ENCODE measurements at places on chromosomes 12 and 14.

GRCh38 chr12:89544681-89545184 lies 18.9 kb upstream of the POC1B start:
- DNase-seq, result peak; percentile 88

GRCh38 chr14:99648027-99648784 lies 3.3 kb downstream of the HHIPL1 start:
- no peak for DNase-seq

GRCh38 chr12:28925719-28926376 lies 223.2 kb upstream of the FAR2 start:
- no peak for DNase-seq

- no peak for DNase-seq
Measured at GRCh38 chr14:60346706-60347105, 97.7 kb downstream of the PPM1A start.

DNA sequence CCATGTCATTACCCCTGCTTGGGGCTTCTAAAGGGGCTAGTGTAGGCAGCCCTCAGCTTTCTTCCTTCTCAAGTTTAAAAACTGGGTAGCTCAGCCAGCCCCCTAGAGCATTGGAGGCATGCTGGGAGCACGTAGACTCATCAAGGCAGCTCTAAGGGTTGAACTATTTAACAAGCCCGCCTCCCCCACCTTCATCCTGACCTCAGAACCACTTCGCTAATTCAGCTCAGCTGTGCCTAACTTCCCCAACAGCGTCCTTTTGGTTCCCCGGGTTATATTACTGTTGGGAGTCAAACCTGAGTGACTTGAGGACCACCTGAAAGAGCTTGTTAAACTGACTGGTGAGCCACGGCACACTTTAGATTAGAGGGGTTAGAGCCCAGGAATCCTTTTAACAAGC lies 30.1 kb downstream of the MAX start:
- peak; percentile 58 for DNase-seq

- peak; percentile 88 for DNase-seq
Measured at GRCh38 chr14:100618318-100618693, 31.1 kb upstream of the BEGAIN start.

DNA sequence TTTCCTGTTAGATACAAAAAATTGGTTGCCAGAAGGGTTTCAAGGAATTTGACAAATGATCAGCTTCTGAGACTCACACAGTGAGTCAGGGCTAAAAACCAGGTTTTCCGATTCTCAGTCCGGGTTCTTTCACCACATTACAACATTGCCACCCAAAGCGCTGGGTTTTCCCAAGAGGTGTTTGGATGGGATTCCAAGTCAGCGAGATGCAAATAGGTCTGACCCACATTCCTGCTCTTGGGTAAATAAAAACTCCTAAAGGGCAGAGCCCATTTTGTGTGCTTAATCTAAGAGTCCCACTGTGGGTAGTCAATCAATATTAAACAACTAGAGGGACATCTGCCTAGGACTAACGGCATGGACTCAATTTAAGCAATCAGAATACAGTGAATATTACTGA lies 5.4 kb upstream of the RIC8B start:
- DNase-seq, result no peak

DNA sequence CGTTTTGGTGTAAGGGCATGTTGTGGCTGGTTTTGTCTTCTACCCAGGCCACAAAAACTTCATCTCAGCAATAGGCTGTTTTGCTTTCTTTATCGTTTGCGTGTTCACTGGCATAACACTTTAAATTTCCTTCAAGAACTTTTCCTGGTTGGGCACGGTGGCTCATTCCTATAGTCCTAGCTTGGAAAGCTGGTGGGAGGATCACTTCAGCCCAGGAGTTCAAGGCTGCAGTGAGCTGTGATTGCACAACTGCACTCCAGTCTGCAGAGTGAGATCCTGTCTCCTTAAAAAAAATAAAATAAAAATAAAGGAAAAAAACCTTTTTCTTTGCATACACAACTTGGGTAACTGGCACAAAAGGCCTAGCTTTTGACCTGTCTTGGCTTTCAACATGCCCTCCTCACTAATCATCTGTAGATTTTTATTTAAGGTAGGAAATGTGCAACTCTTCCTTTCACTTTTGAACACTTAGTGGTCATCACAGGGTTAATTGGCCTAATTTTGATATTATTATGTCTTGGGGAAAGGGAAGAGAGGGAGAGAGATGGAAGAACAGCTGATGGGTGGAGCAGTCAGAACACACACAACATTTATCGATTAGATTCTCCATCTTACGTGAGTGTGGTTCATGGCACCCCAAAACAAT lies 78.9 kb upstream of the PSMA6 start:
- no peak for DNase-seq

- no peak for DNase-seq
Measured at GRCh38 chr12:3580094-3580749, 89.2 kb downstream of the PRMT8 start.

- no peak for DNase-seq
Measured at GRCh38 chr14:46323404-46323762, 328.2 kb downstream of the RPL10L start.

DNA sequence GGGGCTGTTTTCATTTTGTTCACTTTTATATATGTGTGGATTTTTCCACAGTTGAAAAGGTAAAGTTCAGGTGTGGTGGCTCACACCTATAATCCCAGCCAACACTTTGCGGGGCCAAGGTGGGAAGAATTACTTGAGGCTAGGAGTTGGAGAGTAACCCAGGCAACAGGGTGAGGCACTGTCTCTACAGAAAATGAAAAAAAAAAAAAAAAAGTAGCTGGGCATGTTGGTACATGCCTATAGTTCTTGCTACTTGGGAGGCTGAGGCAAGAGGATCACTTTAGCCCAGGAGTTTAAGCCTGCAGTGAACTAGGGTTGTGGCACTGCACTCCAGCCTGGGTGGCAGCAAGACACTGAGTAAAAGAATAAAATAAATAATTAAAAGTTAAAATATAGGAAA lies 326.5 kb downstream of the NAV3 start:
- DNase-seq, result no peak

- no peak for DNase-seq
Measured at GRCh38 chr12:104454997-104455396, 1.8 kb upstream of the CHST11 start.

- DNase-seq, result no peak
Measured at GRCh38 chr12:124131659-124132058, 158.6 kb downstream of the ZNF664 start.

- no peak for DNase-seq
Measured at GRCh38 chr12:12081836-12082497, 11.2 kb downstream of the BCL2L14 start.

DNA sequence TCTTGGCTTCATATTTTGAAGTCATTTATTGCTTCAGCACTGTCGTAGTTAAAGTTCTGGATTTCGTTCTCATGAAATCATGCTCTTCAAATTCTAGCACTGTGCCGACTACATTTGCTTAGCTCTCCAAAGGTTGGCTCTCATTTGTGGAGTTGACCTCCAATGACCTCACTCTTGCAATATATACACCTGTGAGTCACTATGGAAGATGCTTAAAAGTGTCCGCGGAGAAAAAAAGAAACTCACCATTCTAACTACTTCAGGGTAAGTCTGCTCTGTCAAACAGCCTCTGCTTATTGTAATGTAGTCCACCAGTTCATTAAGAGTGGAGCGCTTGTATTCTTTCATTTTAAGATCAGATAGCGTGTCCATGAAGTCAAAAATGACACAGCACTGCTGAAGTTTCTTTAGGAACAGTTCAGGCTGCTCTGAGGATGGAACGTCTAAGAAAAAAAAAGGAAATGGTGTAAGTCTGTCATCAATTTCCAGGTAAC lies 89.7 kb downstream of the PPP2R5E start:
- DNase-seq, result no peak

GRCh38 chr14:26124896-26125438 lies 472.9 kb downstream of the NOVA1 start:
- no peak for DNase-seq

DNA sequence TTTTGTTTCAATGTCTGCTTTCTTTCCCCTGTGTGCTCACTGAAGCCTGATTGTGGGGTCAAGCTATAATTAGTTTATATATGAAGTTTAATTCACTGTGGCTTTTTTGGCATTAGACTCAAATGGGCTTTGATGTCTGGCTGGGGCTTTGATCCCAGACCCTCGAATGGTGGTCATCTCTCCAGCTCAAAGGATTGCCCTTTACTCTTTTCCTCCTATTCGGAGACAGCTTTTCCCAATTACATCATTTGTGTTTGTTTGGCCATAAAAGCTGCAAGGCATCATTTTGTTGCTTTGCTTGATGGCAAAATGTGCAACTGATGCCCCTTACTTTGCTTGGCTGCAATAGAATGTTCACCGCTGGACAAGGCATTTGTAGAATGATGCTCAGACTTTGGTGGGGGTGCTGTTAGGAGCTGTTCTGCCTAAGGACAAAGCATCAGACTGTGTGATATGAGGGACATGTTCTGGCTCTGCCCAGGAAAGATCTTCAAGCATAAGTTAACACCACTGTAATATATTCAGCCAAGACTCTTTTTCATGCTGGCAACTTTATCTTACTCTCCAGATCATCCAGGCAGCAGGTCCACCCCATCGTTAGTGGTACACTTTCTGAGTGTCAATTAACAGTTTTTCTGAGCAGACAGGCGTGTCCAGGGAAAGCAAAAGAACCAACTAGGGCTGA lies 3.2 kb upstream of the DACT1 start:
- DNase-seq, result no peak

- DNase-seq, result no peak
Measured at GRCh38 chr12:95104919-95105452, 31.6 kb upstream of the NR2C1 start.

DNA sequence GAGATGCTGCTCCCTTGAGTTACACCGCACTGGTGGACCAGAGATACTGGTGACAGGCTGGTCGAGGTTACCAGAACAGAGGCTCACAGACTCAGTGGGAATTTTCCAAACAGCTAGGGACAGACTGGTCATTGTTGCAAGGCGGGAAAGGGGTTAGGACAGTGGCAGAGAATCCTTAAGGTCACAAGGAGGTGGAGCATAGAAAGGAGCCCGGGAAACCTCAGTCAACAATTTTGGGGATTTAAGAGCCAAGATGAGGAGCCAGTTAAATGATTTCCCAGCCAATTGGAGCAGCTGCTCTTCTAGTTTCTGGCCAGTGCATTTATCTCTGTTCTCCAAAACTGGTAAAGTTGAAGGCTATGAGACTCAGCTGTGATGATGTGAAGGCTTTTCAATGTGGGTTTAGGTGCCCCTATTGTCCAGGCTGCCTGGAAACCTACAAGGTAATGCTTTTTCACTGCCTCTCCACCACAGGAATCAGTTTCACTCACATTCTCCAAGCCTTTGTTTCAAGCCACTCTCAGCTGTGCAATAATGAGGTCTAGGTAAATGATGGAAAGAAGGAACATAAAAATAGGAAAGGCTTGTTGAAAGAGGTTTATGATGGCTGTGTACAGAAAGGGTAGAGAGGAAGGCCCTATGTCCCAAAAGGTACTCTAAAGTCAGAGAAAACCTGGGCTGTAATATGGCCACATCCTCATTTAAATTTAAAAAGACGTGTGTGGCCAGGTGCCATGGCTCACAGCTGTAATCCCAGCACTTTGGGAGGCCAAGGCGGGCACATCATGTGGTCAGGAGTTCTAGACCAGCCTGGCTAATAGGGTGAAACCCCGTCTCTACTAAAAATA lies 7.0 kb upstream of the TNS2 start:
- no peak for DNase-seq

DNA sequence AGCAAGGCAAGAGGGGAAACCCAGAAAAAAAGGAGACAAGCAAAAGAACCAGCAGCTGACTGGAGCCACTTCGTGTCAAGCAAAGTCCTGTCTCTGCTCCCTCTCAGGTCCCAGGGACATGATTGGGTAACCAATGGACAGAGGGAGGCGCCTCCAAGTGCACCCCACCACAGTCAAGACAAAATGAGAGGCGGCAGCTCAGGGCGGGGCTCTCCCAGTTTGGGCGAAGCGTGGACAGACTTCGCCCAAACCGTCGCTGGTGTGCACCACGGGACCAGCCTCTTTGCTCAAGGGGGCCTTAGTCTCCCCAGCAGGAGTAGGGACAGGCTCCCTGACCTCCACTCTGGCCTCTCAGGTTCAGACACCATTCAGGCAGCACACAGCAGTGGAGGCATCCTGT lies 1.5 kb upstream of the BEGAIN start:
- no peak for DNase-seq

- DNase-seq, result no peak
Measured at GRCh38 chr12:116184763-116185162, 92.7 kb downstream of the MED13L start.

DNA sequence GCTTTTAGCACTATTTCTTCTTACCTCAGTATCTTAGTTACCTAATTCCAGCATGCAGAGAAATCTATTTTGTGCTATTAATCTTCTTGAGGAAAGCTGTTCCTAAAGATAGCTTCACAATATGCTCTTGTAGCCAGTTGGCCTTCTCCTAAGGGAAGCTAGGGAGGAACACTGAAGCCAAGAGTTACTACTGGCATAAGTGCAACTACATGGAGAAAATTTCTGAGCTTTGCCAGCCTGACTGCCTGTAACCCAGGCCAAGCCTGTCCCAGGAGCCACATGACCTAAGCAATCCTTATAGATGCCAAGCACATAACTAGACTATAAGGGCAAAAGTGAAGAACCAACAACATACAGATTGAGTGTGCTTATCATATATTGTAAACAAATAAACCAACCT lies 890.2 kb downstream of the FLRT2 start:
- no peak for DNase-seq

DNA sequence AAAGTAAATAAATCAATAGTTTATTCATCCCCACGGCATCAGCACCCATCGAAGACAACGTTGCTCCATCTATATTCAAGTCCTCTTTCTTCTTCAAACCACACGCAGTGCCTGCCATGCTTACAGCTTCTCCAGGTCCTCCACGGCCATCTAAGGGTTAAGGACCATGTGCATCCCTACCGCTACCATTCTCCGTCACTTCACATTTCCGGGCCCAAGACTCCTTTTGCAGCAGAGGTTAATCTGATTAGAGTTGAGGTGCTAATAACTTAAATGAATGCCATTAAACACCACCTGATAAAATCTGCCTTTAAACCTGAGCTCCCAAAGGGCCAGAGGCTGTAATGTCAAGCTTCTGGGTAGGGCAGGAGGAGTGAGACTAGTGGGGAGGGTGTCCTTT lies 79.7 kb upstream of the CCND2 start:
- no peak for DNase-seq

GRCh38 chr14:102320033-102320660 lies 601 bp downstream of the ZNF839 start:
- DNase-seq, result no peak

GRCh38 chr12:52323001-52323400 lies 1.8 kb upstream of the KRT83 start:
- no peak for DNase-seq

DNA sequence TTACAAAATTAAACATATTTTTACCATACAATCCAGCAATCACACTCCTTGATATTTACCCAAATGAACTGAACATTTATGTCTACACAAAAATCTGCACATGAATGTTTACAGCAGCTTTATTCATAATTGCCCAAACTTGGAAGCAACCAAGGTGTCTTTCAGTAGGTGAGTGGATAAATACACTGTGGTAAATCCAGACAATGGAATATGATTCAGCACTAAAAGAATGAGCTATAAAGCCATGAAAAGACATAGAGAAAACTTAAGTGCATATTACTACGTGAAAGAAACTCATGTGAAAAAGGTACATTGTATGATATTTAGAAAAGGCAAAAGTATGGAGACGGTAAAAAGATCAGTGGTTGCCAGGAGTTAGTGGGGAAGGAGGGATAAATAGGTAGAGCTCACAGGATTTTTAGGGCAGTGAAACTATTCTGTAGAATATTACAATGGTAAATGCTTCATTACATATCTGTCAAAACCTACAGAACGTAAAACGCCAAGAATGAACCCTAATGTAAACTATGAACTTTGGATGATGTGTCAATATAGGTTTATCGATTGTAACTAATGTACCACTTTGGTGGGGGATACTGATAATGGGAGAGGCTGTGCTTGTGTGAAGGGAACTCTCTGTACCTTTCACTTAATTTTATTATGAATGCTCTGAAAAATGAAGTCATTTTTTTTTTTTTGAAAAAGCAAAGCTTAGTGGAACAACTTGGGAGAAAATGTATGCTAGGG lies 295.7 kb downstream of the CEP128 start:
- DNase-seq, result no peak
